ENCODE measurements at places on chromosomes 12 and 14.

DNA sequence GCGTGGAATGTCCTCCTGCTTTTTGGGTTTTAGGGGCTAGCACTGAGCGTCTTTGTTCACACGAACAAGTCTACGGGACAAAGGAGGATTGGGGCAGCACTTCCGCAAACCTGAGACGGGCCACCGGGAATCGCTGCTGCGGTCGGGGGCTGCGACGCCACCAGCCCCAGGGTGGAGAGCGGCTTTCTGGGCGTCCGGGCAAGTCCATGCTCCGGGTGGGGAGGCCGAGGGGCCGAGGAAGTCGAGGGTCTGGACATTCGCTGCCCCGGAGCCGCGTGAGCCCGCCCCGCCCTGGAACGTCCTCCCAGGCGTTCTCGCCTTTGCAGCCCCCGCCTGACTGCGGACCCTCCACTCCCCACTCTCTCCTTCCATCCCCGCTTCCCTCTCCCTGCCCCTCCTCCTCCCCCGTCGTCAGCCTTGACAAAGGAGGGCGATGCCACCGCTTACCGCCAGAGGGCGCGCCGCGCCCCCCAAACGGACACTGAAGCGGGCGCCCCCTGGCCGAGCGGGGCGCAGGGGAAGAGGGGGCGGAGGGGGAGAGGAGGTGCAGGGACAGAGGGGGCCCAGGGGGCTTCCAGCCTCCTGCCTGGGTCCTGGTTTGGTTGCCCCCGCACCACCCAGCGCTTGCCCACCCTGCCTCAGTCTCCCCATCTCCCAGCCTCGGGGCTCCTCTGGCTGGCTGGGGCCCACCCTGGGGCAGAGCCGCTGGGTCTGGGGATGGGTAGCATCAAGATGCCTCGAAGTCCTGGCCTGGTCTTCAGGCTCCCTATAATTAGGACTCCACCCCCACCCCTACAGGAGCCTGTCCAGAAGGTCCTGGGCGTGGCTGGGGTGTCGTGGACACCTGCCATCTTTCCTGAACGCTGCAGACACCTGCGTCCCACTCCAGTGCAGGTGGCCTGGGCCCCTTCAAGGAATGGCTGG is 39.1 kb upstream of the INF2 start:
- H3K27ac ChIP-seq: peak overlapping the region; percentile 59
- H3K4me1 ChIP-seq: peaks cover 47% of the 10 kb centered on the region
- no peaks in the 10 kb centered on the region for H3K36me3 ChIP-seq
- H3K27me3 ChIP-seq: no peaks in the 10 kb centered on the region

DNA sequence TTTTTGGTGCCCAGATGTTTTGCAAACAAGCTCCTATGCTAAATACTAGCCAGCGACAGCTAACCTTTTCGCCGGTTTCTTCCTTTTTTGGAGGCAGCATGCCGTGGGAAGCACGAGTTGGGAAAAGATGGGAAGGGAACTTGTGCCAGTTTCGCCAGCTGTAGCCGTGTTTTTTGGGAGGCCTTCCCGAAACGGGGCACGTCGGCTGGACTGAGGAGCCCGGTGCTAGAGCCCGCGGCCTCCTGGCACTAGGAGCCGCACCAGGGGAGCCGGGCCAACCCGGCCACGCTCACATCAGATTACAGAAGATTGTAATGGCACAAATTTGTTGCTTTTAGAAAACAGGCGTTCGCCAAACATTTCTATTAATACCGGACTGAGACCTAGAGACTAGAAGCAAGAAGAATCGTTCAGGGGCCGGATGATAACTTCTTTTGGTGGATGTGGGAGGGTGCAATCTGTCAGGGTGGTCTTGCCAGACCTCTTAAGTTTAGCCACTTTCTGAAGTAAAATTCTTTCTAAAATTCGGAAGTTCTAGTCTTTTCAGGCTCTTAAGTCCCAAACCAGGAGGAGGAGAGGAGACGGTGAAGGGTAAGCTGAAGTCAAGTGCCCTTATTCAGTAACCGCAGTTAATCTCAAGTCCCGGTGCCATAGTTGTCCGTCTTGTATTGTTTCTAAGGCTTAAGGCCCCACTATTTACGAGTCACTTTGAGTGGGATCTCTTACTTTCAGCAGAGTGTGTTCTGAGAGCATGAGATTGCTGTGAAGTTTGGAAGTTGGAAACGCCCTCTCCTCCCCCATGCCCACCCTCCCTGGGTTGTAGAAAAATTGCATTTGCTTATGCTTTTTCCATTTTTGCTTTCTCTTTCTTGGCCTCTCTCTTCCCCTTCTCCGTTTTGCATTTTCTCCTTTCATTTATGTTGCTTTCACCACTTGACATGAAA is 1.3 kb downstream of the RASSF3 start:
- peak overlapping the region; percentile 89 for H3K27ac ChIP-seq
- peak overlapping the region; percentile 85 for H3K4me3 ChIP-seq
- DNase-seq: peak; percentile 68
- H3K27me3 ChIP-seq: no peaks in the 10 kb centered on the region
- H3K36me3 ChIP-seq: no peaks in the 10 kb centered on the region

- H3K4me1 ChIP-seq: no peaks in the 10 kb centered on the region
- H3K27me3 ChIP-seq: no peaks in the 10 kb centered on the region
Measured at GRCh38 chr14:54606631-54607133, 39.8 kb downstream of the SAMD4A start.

DNA sequence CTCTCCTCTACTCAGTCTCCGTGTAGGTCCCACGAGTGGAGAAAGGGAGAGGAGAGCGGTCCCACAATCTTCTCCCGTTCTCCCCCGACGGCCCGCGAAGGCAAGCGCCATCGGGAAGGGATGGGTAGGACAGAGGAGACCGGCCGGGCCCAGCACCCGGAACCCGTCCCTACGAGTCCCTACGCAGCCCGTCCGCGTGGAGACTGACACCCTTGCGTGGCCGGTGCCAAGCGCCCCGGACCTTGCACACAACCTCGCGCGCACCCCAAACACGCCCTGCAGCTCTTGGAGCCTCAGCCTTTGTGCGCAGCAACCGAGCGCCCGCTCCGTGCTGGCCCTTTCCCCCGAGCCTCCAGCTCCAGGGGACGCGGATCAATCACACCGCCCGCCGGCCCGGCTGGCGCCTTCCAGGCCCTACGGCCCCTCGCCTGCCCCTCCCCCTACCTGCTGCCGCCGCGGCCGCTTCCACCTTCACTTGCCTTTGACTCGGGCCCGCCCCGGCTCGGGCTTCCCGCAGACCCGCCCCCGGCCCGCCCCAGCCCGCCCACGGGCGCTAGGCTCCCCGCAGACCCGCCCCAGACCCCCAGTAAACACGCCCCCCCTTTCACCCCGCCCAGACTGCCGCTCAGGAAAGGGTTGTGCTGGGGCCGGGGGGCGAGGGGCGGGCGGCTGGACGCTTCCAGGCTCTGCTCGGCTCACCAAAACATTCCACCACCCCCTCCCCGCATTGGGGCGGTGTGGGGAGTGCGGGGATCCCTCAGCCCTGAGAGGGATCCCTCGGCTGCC is at the start of gene NDRG2:
TSS of gene NDRG2 (minus strand) at position 477 of the 786 bp plus-strand sequence. CDS start 1,746 bp downstream, outside the sequence.
- peak within 1 kb of the TSS; percentile 86 for H3K4me3 ChIP-seq
- DNase-seq: peak; percentile 83
- H3K4me1 ChIP-seq: peaks cover 23% of the 10 kb centered on the region
- H3K27me3 ChIP-seq: no peaks in the 10 kb centered on the region

DNA sequence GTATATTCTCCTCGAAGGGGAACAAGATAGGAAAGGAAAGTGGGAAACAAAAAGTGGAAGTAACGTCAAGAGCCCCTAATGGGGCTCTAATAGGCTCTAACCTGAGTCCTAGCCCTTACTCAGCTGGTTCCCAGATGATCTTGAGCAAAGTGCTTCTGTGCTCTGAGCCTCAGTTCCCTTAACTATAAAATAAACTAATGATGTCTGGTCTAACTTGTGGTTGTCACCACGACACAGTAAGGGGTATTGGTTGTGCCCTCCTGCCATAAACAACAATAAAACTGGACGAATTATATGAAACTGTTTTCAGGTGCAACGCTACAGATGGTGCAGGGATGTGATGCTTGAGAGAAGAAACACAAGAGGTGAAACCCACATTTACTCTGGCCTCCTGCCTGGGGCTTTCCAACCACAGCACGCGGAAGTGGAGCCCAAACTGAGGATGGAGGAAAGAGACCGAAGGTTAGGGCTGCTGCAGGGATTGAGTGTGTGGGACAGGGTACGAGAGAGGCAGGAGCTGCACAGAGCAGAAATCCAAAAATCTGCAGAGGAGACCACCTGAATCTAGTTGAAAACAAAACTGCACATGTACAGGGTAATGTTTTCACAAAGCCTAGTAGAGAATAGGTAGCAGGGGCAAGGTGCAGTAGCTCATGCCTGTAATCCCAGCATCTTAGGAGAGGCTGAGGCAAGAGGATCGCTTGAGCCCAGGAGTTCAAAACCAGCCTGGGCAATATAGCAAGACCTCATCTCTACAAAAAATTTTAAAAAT is 45.6 kb upstream of the BCL2L14 start:
- peaks cover 36% of the 10 kb centered on the region for H3K4me1 ChIP-seq
- H3K36me3 ChIP-seq: no peaks in the 10 kb centered on the region
- H3K27me3 ChIP-seq: no peaks in the 10 kb centered on the region

- no peak overlapping the region for H3K27ac ChIP-seq
- H3K27me3 ChIP-seq: peaks cover 9% of the 10 kb centered on the region
- no peaks in the 10 kb centered on the region for H3K4me1 ChIP-seq
- no peaks in the 10 kb centered on the region for H3K36me3 ChIP-seq
Measured at GRCh38 chr14:104037903-104038302, 47.6 kb upstream of the ASPG start.

DNA sequence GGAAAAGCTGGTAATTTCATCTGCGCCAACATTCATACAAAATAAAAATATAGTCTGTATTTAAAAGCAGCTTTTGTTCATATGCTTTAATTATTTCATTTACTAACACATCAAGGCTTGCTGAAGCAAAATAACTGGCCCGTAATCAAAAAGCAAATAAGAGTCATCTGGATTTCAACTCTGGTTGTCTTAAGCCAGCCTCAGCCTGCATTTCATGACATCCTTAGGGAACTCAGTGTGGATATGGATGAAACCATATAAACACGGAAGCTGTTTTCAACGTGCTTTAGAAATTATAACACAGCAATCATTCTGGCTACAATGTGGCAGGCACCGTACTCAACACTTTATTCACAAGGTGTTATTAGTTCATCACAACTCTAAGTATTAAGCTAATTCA is 852 bp downstream of the COX16 start:
- no peaks in the 10 kb centered on the region for H3K36me3 ChIP-seq
- no peak for DNase-seq
- peaks cover 11% of the 10 kb centered on the region for H3K4me1 ChIP-seq
- peaks cover 3% of the 10 kb centered on the region for H3K27me3 ChIP-seq

- no peaks in the 10 kb centered on the region for H3K36me3 ChIP-seq
- no peak for DNase-seq
- H3K27ac ChIP-seq: no peak overlapping the region
- no peaks in the 10 kb centered on the region for H3K27me3 ChIP-seq
Measured at GRCh38 chr12:126741536-126742240, 1525.3 kb upstream of the TMEM132C start.

DNA sequence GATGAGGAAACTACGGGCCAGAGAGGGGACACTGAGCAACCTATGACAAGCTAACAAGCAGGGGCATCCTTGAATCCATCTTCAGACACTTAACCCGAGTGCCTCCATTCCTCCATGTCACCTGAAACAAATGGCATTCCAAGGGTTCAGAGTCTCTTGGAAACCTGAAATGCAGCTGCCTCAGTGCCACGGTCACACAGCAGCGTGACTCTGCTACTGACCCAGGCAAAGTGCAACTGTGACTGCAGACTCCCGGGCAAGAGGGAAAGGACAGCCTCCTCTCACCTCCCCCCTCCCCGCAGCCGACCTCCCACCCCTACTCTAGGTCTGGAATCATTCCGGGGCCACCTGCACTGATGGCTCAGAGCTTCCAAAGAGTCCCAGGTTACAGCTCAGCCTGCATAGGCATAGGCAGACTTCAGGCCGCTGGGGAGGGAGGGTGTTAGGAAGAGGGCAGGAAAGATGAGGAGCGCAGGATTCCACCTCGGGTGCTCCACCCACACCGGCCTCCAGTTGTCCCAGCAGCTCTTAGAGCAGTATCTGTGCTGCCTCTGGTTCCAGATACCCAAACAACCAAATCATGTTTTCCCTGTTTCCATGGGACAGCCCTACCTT is 53.2 kb downstream of the KCNK10 start:
- H3K27me3 ChIP-seq: no peaks in the 10 kb centered on the region
- no peaks in the 10 kb centered on the region for H3K4me1 ChIP-seq
- no peak overlapping the region for H3K27ac ChIP-seq
- DNase-seq: no peak

GRCh38 chr12:38469715-38470114 is 153.1 kb downstream of the ALG10B start:
- no peaks in the 10 kb centered on the region for H3K4me1 ChIP-seq
- H3K36me3 ChIP-seq: no peaks in the 10 kb centered on the region
- no peaks in the 10 kb centered on the region for H3K27me3 ChIP-seq
- H3K27ac ChIP-seq: no peak overlapping the region

DNA sequence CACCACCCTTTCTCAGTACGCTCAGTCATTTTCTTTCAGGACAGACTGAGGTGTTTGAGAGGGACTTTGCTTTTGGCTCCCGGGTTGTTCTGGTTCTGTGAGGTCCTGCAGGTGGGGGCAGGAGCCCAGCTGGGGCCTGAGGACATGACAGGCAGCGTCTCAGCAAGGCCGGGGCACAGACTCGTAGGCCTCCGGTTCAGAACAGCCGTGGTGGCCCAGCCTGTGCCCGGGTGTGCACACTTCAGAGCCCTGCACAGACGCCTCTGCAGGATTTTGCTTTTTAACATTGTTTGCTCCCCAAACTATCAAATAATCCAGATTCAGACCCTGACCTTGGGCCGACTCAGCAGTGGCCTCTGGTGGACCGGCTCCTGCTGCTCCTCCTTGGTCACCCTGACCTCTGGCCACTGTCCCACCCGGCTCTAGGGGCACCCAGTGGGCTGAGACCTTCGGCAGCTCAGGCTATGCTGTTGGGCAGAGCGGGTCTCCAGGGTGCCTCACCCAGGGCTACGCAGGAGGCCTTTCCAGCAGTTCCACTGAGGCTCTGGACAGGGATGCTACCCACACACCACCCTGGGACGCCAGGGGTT is 65.2 kb downstream of the ADGRD1 start:
- no peak overlapping the region for H3K4me3 ChIP-seq
- no peak for DNase-seq
- no peaks in the 10 kb centered on the region for H3K27me3 ChIP-seq
- no peak overlapping the region for H3K27ac ChIP-seq

GRCh38 chr12:92721130-92721529 is 18.3 kb downstream of the PLEKHG7 start:
- H3K27me3 ChIP-seq: no peaks in the 10 kb centered on the region
- no peaks in the 10 kb centered on the region for H3K4me1 ChIP-seq
- no peak overlapping the region for H3K27ac ChIP-seq

DNA sequence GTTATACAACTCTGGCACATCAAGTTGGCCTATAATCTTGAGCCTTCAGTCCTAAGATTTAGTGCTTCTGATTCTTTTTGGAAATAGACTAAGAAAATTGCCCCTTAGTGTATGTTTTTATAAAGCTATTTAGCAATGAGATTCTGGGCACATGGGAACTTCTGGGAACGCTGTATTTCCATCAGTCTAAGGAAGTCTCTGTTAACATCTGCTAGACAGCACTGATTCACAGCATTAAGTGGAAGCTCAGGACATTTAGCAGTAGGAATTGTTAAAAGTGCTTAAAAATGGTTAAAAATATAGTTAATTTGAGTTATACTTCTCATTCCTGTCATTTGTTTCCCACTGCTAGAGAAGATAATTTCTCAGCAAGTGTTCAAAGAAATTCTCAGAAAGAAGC is 579.1 kb downstream of the SLC16A7 start:
- no peak for DNase-seq
- H3K4me3 ChIP-seq: no peak overlapping the region
- no peaks in the 10 kb centered on the region for H3K4me1 ChIP-seq
- H3K36me3 ChIP-seq: no peaks in the 10 kb centered on the region

Data from B cell (primary cell).